ENCODE measurements at places on chromosomes 5 and 9.

DNA sequence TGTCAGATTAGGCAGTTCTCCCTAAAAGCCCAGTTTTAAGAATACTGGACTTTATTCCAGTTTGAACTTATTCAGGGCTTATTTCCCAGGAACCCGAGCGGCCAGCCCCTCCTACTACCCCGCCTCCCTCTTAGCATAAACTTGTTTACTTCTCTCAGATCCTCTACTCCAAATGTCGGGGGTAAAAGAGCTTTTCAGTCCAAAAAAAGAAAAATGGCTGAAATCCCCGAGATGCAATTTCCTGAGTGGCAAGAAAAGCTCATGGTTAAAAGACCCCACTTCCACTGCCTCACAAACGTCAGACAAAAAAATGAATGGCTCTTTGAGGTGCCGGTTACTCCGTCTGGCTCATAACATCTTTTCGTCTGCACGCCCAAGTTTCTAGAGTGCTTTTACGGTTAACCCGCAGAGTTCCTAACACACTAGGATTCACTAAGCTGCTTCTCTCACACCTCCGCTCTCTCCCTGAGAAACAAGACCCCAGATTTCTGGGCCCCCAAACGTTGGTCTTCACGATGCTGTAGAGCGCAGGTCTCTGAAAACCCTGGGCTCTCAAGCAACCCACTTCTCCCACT lies 402 bp downstream of the BRD8 start:
- no peak for DNase-seq

GRCh38 chr5:95081500-95081960 lies 203.4 kb downstream of the MCTP1 start:
- DNase-seq = no peak

GRCh38 chr5:67290655-67291054 lies 94.1 kb upstream of the CD180 start:
- DNase-seq = no peak

DNA sequence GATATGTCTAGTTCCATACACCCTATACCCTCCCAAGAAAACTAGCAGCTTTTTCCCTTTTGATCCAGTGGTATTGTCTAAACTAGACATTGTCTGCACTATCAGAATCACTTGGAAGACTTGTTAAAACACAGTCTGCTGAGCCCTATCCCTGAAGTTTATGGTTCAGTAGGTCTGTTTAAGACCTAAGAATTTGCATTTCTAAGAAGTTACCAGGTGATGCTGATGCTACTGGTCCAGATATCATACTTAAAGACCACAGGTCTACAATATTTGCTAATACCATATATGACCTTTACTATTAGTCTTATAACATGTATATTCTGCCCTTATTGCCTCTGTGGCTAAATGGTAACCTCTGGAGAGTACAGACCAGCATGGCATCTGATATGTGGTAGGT lies 23.3 kb downstream of the SKIC3 start:
- no peak for DNase-seq

Measured in COR-L47 (cell line).